ENCODE measurements at places on chromosomes 1 and 21. TPM values are rescaled to one million over a fixed set of nuclear protein-coding genes. Genes with fewer than 3 reads are reported as not detected.

- DNase-seq: no peak
These were observed 442.3 kb downstream of the PLPP3 start for GRCh38 chr1:56137090-56137489.

Gene CFAP141
- not detected for polyA plus RNA-seq

Gene S100A7A
- not detected for polyA plus RNA-seq

DNA sequence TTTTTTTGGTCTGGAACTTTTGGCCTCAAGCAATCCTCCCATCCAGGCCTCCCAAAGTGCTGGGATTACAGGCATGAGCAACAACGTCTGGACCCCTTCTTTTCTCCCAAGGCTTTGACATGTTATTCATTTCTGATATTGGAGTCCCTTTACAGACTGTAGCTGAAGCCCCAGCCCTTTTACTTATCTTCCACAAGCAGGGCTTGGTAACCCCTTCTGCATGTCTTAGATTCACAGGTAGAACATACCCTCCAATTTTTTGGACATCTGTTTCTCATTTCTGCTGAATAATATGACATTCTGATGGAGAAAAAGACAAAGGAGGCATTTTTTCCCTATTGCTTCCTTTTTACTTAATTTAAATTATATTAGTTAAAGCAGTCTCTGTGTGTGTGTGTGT is 39.2 kb upstream of the RGS21 start:
- DNase-seq: no peak

- no peak for DNase-seq
These were observed 377.8 kb downstream of the USH2A start for GRCh38 chr1:216045400-216045799.

DNA sequence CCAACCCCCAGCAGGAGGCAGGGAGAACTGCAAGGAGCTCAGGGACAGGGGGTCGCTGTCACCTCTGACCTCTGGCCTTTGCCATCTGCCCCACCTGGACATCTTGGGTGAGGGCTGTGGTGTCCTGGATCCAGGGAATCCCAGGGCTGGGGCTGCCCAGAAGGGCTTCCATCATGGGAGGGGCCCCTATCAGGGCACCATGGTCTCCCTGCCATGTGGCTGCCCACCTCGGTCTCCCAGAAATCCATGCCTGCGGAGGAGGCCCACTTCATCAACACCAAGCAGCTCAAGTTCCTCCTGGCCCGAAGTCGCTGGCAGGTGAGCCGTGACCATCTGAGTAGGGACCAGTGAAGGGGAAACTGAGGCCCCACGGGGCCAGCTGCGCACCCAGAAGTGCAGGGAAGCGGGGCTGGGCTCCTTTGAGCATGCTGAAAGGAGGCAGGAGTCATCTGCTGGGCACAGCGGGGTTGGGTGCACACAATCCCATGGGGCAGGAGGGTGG is 36.1 kb downstream of the TRIM11 start:
- no peak for DNase-seq

GRCh38 chr1:26285366-26286063 is 5.6 kb downstream of the SH3BGRL3 start:
- peak; percentile 74 for DNase-seq

DNA sequence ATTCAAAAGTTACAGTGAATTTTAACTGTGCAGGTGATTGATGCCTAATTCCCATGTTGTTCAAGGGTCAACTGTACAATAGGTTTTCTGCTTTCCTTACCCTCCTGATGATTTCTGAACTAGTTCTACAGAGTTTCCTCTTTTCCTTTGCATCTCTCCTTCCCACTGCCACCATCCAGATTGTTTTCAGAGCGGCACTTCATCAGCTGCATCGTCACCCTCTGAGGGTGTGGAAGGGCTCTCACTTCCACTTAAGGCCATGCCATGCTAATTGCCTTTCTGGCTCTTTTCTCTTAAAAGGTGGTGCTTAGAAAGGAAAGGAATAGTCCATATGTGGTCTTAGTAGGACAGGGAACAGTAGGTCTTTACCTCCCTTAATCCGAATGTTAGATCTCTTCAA is 39.1 kb downstream of the DISC1 start:
- no peak for DNase-seq

GRCh38 chr1:108708691-108709660 is 3.7 kb upstream of the FNDC7 start:
- no peak for DNase-seq

GRCh38 chr1:65420590-65421350 is at the start of the genes LEPR and LEPROT:
LEPR (plus strand) TSS chr1:65420668; CDS start chr1:65565566, 144,898 bp downstream.
LEPROT (plus strand) TSS chr1:65420668; CDS start chr1:65420725, 57 bp downstream.
- no peak for DNase-seq

GRCh38 chr1:63603810-63604209 is 10.6 kb downstream of the PGM1 start:
- DNase-seq: no peak

Gene ZBED6
- polyA plus RNA-seq: 2.5 TPM

Gene KLF17
- 0.21 TPM for polyA plus RNA-seq

Gene GJC2
- 0.92 TPM for polyA plus RNA-seq

- DNase-seq: no peak
These were observed 78.7 kb downstream of the DDR2 start for GRCh38 chr1:162710780-162711465.

Gene PLA2G2C
- polyA plus RNA-seq: not detected

Gene CGN
- polyA plus RNA-seq: 0.36 TPM

Gene LGR6
- polyA plus RNA-seq: not detected

- no peak for DNase-seq
These were observed 29.0 kb downstream of the SPATA6 start for GRCh38 chr1:48442864-48443619.

GRCh38 chr1:20266141-20266540 is 24.5 kb upstream of the VWA5B1 start:
- no peak for DNase-seq
